Urothelium cell line (cell line): ENCODE measurements at places on chromosomes 3 and 15.

- no peak for DNase-seq
These were observed at the start of gene DNAJB8 for GRCh38 chr3:128466840-128467541. Gene DNAJB8 (minus strand): TSS chr3:128466890. CDS start chr3:128463245, 3,645 bp downstream.

DNA sequence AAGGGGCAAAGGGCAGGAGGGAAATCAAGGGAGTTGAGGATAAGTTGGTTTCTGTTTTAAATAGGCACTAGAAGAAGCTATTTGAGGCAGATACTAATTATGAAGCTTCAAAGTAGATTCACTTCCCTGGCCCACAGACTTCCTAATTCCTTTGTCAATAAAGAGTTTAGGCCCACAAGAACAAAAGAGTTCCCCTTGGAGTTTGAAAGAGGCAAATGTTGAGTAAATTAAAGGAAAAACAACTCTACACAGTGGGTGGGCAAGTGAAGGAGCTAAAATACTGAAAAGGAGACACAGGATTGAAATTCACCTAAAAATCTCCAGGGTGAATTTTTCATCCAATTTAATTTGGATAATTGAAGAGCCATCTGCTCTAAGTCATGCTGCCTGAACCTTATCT, 411.7 kb upstream of the RORA start:
- no peak for DNase-seq

GRCh38 chr15:68389041-68389930, 42.7 kb downstream of the ITGA11 start:
- no peak for DNase-seq

DNA sequence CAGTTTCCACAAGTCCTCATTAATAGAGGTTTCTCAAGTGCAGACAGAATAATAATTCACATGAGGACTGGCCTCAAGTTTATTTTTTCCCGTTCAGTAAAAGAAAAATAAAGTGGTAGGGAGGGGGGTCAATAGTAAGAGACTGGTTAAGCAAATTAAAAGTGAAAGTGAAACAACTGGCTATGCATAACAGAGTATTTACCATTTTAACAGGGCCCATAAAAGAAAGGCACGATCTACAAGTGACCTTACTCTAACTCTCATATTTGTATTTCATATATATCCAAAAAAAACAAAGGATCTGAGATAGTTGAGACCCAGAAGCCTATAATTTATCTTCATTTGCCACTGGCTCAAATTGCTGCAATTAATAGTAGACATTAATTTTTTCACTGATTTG, 686.3 kb downstream of the NTRK3 start:
- DNase-seq, result no peak

DNA sequence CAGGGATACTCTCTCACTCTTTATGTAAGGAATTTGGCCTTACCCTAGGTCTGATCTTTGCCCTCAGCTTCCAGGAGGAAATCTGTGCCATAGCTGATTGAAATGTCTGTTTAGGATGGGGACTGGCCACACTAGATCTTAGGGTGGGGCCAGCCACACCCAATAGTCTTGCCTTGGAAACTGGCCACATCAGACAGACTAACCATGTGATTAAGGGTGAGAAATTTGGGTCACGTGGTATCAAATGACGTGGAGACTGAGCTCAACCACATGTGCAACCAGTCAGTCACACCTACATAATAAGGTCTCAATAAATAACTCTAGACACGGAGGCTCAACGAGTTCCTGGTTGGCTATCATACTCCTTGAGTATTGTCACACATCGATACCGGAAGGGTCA, 113.5 kb downstream of the CNTN3 start:
- DNase-seq, result no peak

GRCh38 chr15:95577927-95578326, 752.6 kb upstream of the NR2F2 start:
- no peak for DNase-seq

DNA sequence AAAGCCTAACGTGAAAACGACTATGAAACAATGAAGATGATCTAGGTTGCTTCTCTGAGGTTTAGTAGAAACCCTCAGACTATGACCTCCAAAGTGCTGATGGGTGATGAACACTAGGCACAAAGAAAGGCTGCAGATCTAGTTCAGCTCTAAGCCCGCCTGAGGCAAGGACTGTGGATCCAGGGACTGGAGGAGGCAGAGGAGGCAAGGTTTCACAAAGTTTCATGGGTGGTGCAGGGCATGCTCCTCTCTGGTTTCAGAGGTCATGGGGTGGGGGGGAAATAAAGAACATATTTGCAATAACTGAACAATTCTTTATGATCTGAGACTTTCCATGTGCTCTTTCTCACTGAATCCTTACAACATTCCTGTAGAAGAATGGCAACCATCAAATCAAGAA, 679.2 kb downstream of the NTRK3 start:
- no peak for DNase-seq
